ENCODE measurements at places on chromosomes 11 and 22.

- peak; percentile 2 for DNase-seq
Measured at GRCh38 chr11:30196400-30197206, 34.2 kb upstream of the FSHB start.

DNA sequence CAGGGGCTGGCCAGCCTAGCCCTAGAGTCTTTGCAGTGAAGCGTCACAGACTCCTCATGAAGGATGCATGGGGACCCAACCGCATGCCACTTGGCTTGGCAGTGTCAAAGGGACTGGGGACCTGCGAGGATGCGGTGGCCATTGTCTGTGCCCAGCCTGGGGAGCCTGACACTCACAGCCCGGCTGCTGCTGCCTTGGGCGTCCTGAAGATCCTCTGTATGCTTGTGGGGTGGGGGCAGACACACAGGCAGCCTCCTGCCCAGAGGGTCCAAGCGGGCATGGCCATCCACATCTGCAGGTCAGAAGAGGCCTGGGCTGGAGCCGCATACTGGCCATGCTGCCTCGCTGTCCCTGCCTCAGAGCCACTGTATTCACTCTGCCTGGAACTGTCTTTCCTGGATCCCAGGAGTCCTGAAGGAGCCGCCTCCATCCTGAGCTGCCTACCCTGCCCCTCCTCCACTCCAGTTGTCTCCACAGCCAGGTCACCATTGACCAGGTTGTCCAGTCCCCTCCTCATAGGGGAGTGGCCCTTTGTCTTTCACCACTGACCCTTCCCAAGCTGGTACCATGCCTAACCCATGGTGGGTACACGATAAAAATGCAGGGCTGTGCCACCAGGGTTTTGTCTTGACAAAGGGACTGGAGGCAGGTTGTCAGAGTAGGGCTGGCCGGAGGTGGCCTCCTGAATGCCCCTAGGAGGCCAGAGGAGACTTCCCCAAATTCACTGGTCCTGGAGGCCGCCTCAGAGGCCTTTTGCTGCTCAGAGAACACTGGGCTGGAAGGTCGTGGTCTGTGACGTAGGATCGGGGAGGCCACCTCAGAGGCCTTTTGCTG, 107.0 kb downstream of the KCNQ1OT1 start:
- DNase-seq, result no peak

DNA sequence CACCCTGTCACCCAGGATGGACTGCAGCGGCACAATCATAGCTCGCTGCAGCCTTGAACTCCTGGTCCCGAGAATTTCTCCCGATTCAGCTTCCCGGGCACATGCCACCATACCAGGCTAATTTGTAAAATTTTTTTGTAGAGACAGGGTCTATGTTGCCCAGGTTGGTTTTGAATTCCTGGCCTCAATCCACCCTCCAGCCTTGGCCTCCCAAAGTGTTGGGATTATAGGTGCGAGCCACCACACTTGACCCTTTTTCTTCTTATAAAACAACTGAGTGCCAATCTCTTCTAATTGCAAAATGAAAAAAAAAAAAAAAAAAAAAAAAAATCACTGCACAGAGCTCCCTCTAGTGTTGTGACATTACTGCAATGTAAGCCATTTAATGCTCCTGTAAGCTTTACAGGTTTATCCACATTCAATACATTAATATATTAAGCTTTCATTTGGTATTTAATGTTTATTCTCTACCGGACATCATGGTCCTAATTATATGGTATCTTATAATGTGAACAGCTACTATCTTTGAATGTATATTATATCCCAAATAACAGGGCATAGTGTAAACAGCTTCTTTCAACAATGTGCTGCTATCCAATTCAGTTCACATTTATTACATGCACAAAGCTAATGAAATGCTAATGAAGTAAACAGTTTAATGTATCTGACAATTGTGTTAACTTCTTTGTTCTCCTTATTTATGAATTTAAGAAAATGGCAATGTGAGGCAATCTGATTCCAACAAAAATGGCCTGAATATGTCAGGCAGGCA, 44.6 kb downstream of the COPB1 start:
- no peak for DNase-seq

DNA sequence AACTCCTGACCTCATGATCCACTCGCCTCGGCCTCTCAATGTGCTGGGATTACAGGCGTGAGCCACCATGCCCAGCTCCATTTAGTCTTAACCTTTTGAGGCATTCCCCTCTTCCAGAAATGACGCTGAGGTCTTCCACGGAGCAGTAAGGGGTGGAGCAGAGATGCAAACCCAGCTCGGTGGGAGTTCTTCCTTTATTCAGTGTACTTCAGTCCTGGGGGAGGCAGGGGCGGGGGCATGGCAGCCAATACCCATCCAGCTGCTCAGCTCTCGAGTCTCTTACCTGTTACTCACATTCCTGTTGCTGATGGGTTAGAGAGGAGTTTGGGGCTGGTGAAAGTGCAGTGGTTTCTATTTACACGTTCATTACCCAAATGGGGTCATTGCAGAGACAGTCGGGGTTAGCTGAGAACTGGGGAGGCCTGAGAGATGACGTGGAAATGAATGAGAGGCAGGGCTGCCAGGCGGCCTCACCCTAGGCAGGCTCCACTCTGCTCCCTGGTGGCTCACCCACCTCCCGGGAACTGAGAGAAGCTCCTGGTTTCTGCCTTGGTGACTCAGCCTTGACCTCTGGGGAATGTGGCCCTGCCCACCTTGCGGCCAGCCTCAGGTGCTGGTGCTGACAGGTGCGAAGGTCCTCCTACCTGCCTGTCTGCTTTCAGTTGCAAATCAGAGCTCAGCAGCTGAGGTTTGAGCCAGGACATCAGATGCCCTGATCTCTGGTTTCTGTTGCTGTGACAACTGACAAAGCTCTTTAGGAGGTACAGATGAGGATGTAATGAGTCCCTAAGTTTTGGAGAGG, 13.4 kb upstream of the ST14 start:
- DNase-seq, result peak; percentile 51

GRCh38 chr11:12942157-12942556, 67.0 kb upstream of the RASSF10 start:
- DNase-seq, result no peak

DNA sequence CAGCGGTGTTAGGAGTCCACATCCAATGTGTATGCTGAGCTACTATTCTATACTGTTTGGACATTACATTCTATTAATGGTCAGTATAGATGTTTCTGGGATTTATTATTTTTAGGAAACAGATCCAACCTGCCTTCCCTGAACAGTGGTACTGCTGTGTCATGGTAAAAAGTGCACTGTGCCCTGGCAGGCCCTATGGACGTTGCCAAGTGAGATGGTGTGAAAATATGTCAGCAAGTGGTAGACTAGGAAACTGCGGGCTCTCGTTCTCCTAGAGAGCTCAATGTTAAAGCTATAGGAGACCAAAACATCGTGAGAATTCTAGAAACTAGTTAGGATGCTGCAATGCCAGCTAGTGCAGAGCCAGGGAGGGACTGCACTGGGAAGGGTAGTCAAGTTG, 26.0 kb upstream of the CYP2D6 start:
- DNase-seq, result no peak

GRCh38 chr11:102064316-102064715, 17.1 kb downstream of the CFAP300 start:
- DNase-seq, result no peak

- DNase-seq, result no peak
Measured at GRCh38 chr11:111977146-111978027, 40.2 kb downstream of the DIXDC1 start.

GRCh38 chr11:102830001-102830727, 13.2 kb downstream of the MMP3 start:
- DNase-seq, result no peak

DNA sequence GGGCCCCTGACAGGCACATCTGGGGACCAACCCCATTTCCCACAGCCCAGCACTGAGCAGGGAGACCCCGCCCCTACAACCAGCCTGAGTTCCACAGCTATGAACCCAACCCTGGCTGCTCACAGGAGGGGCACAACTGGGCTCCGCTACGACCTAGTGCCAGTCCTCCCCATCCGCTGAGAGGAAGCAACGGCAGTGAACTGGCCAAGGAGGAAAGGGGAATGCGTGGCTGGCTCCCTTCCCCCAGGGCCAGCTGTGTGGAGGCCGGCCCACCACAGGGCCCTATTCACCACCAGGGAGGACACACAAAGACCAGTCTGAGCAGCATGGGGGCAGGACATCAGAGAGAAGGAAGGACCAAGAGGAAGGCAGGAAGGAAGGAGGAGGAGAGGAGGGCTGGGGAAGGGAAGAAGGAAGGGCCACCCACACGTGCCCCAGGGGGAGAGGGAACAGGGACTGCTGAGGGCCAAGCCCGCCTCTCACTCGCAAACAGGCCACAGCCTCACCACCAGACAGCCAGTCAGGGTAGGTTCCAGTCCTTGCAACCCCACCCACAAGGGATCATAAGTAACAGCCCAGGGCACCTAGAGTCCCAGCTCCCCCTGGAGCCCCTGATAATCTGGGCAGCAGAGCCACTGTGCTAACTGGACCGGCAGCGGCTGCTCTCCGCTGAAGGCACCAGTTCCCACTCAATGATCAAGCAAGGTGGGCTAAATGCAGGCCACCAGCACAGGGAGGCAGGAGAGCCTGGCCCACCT, 8.5 kb upstream of the GAL3ST1 start:
- DNase-seq, result no peak

DNA sequence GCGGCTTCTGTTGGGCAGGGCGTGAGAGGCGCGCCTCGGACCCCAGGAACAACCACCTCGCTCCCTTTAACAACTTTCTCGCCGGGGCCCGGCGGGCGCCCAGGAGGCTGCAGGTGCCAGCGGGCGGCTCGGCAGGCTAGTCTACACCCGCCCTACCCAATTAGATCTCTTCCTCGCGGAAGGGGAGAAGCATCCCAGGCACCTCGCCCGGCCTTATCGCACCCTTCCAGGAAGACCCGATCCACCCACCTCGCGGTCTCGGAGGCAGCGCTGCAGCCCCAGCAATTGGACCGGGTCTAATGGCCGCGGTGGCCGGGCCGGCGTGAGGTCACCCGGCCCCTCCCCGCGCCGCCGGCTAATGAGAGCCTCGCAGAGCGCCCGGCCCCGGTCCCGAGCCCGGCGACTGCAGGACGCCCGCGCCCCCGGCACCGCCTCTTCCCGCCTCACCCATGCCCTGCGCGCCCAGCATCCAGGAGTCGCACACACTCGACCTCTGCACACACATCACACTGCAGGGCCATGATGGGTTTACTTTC, at the start of gene PLAAT3:
Gene PLAAT3 (minus strand): TSS at position 298 of the 536 bp plus-strand sequence. CDS start 419 bp downstream, outside the sequence.
- no peak for DNase-seq

- DNase-seq, result no peak
Measured at GRCh38 chr11:85766721-85767161, 44.2 kb downstream of the SYTL2 start.

GRCh38 chr11:14722496-14722895, 78.9 kb downstream of the PDE3B start:
- no peak for DNase-seq

- DNase-seq, result no peak
Measured at GRCh38 chr11:65066805-65067291, 8.5 kb upstream of the NAALADL1 start.

DNA sequence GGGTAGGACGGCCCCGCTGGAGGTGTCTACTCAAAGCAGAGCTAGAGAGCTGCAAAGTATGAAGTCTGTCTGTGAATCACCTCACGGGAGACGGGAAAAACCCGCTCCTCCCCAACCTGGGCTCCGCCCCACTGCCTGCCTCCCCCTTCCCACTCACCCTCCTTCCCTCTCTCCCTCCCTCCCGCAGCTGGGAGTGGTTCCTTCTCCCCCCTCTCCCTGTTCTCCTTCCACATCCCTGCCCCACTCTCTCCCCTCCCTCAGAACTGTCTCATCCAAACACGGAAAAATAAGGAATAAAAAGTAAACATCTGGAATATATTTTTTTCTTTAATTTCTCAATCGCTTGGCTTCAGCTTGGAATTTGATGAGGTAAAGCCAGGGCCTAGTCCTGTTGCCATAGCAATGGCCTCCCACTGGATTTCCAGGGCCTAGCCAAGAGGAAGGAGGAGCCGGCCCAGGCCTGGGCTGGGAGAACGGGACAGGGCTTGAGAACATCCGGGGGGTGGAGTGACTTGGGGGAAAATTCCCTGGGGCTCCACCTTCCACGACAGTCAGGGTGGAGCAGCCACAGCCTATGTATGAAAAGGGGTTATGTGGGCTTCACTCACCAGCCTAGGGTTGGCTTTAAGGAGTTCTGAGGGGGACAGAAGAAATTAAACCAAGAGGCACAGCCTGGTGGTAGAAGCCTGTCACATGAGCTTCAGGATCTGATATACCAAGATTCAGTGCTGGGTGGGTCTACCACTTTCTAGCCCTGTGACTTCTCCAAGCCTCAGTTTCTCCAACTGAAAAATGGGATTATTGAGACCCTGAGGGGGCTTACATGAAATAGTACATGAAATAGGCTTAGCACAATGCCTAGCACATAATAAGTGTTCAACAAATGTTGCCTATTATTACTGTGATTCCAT, 2.2 kb downstream of the TNKS1BP1 start:
- peak; percentile 91 for DNase-seq

DNA sequence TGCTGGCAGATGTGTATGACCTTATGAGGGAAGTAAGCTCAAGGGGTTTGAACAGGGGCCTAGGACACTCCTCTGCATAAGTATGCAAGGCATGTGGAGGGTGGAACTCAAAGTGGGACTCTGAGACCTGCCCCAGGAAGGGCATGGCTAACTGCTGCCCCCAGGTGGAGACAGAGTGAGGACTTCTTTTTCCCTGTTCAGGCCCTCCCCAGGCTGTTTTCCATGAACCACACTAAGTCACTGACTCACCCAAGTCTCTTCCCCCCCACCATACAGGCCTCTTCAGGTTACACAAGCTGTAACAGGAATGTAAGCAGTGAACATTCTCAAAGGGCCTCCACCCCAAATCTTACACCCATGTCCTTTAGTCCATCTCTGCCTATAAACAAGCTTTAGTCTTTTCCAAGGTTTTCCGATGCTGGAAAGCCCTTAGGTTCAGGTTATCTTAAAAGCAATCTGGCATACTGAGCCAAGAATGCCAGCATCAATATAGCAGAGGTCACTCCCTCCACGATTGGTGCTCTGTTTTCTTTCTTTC, 13.1 kb downstream of the EEF1G start:
- DNase-seq, result peak; percentile 89

DNA sequence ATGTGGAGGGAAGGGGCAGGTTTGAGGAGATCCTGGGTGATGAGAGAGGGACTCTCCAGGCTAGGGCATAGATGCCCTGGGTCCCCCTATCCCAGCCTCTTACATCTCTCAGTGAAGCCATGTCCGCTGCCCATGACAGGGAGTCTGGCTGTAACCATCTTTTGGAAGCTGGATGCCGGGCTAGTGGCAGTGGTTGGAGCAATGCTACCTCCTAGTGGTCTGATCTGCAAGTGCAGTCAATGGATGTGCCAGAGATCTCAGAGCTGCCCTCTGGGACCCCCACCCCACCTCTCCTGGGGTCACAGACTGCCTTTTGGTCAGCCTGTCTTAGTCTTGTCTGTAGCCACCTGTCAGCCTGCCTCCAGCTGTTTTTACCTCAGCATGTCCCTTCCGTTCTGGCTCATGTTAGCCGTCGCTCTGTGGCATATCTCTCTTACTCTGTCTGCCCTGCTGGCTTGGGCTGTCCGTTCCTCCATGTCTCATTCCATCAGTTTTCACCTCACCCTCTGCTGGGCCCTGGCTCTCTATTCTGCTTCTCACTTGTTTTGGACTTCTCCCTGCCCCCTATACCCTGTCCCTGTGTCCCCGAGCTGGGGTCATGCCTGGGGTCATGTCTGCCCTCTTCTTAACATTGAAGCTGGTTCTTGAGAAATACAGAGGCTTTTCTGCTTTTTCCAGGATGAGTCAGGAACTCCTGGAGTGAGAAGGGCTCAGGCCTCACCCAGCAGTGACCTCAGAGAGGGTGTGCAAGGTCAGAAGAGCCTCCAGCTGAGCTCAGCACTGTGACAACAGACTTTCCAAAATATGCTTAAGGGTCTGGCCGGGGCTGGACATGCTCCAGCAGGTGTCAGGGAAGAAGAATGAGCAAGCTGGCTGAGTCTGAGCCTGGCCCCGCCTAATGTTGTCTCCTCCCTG, 52.0 kb upstream of the THY1 start:
- peak; percentile 29 for DNase-seq

GRCh38 chr22:40529821-40530220, 106.7 kb downstream of the MRTFA start:
- DNase-seq, result no peak

All from kidney epithelial cell (primary cell).